ENCODE measurements at places on chromosomes 16 and 17. TPM values are rescaled to one million over a fixed set of nuclear protein-coding genes. Genes with fewer than 3 reads are reported as not detected.
A peak's percentile ranks its signal among the peaks of the same experiment; 100 is the strongest.

The C1QL1 gene
- not detected for total RNA-seq

The CHAD gene
- 2.3 TPM for total RNA-seq

The PPP1R1B gene
- total RNA-seq = 22.6 TPM

The TMC7 gene
- 0.64 TPM for total RNA-seq

DNA sequence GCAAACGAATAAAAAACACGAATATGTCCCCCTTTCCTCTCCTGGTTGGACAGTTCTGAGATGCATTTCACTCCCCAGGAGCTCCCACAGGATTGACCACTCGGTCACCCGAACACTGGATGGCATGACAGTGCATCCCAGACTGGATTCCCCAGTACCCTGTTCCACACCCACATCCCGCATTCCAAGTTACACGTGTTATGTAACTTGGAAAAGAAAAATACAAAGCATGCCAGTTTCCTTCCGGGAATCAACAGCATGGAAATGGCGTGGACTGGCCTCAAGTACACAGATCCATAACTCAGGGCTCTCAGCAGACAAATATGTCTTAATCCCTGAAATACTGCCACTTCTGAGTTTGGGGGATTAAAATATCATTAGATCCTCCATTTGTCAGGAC is 12.6 kb upstream of the KLHL36 start:
- no peak overlapping the region for H3K4me3 ChIP-seq
- H3K4me1 ChIP-seq = no peaks in the 10 kb centered on the region
- no peak for DNase-seq
- H3K27me3 ChIP-seq = no peaks in the 10 kb centered on the region
- no peak overlapping the region for H3K27ac ChIP-seq

GRCh38 chr16:30691907-30692306 is 7.1 kb upstream of the SRCAP start:
- no peaks in the 10 kb centered on the region for H3K36me3 ChIP-seq
- no peaks in the 10 kb centered on the region for H3K4me1 ChIP-seq
- H3K27me3 ChIP-seq = no peaks in the 10 kb centered on the region
- H3K27ac ChIP-seq = no peak overlapping the region
- DNase-seq = no peak

DNA sequence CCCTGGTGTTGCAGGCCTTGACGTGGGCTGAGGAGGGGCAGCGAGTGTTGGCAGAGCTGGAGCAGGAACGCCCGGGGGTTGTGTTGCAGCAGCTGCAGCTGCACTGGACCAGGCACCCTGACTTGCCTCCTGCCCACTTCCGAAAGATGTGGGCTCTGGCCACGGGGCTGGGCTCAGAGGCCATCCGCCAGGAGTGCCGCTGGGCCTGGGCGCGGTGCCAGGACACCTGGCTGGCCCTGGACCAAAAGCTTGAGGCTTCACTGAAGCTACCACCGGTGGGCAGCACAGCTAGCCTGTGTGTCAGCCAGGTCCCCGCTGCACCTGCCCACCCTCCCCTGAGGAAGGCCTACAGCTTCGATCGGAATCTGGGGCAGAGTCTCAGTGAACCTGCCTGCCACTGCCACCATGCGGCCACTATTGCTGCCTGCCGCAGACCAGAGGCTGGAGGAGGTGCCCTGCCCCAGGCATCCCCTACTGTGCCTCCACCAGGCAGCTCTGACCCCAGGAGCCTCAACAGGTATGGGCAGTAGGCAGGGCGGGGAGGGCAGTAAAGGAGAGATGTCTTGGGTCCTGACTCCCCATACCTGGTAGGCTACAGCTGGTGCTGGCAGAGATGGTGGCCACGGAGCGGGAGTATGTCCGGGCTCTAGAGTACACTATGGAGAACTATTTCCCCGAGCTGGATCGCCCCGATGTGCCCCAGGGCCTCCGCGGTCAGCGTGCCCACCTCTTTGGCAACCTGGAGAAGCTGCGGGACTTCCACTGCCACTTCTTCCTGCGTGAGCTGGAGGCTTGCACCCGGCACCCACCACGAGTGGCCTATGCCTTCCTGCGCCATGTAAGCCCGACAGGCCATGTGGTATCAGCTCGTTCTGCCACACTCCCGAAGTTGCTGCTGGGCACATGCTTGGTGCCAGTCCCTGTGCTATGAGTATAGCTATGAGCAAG is 5.6 kb downstream of the PLEKHG4 start:
- no peaks in the 10 kb centered on the region for H3K36me3 ChIP-seq
- no peak overlapping the region for H3K4me3 ChIP-seq
- H3K27ac ChIP-seq = no peak overlapping the region
- no peaks in the 10 kb centered on the region for H3K4me1 ChIP-seq
- DNase-seq = no peak
- no peaks in the 10 kb centered on the region for H3K27me3 ChIP-seq

DNA sequence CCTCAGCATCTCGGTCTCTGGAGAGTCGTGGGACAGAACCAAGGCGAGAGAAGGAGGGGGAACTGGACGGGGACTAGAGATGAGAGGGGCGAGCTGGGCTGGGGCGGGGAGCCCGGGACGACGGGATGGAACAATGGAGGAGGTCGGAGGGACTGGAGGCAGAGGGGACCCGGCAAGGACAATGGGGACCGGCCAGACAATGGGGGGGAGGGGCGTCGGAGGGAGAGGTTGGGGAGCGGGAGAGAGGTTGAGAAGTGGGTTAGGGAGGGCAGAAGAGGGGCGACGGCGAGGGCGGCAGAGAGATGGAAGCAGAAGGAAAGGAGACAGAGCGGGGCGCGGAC is 719 bp downstream of the NGFR start:
- H3K27ac ChIP-seq = peak overlapping the region; percentile 70
- no peaks in the 10 kb centered on the region for H3K36me3 ChIP-seq
- H3K4me1 ChIP-seq = peaks cover 10% of the 10 kb centered on the region
- no peaks in the 10 kb centered on the region for H3K27me3 ChIP-seq

- no peaks in the 10 kb centered on the region for H3K27me3 ChIP-seq
- H3K4me1 ChIP-seq = no peaks in the 10 kb centered on the region
- no peak overlapping the region for H3K4me3 ChIP-seq
- H3K36me3 ChIP-seq = no peaks in the 10 kb centered on the region
- no peak for DNase-seq
- H3K27ac ChIP-seq = no peak overlapping the region
Measured at GRCh38 chr17:34899643-34900291, 61.5 kb downstream of the CCT6B start.

DNA sequence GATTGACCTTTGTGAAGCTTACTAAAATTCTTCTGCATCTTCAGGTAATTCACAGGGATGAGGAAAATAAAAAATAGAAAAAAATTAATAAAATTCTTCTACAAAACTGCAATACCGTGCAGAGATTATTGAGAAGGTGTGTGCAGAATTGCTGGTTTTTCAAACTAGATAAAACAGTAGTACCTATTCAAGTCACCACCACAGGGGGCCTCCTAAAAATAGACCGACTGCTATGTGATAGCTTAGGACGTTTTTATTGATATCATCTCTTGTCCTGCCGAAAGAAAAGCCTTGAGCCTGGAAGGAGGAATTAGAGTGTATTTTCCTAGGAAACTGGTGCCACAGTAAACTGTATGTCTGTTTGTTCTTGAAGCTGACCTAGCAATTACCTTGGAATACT is 325.9 kb downstream of the ZFHX3 start:
- no peak overlapping the region for H3K27ac ChIP-seq
- H3K36me3 ChIP-seq = no peaks in the 10 kb centered on the region
- no peak overlapping the region for H3K4me3 ChIP-seq
